ENCODE measurements at places on chromosomes 12 and 14. TPM values are rescaled to one million over a fixed set of nuclear protein-coding genes. Genes with fewer than 3 reads are reported as not detected.
A peak's percentile ranks its signal among the peaks of the same experiment; 100 is the strongest.

DNA sequence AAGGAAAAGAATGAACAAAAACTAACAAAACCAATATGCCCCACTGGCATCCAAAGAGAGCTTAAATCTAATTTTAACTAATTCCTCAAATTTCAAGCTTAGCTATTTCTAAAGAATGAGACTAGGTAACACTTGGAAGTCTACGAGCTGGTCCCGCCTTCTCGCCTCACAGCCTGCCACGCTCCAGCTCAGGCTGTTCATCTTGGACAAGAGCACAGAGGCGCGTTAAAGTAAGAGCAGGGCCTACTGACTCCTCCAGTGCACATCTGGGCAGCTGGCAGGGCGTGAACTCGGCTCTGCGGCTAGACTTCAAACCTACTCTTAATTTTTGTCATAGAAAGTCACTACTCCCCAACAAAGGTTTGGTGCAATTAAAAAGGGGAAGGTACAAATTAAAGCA is 64.6 kb downstream of the DICER1 start:
- DNase-seq: no peak

DNA sequence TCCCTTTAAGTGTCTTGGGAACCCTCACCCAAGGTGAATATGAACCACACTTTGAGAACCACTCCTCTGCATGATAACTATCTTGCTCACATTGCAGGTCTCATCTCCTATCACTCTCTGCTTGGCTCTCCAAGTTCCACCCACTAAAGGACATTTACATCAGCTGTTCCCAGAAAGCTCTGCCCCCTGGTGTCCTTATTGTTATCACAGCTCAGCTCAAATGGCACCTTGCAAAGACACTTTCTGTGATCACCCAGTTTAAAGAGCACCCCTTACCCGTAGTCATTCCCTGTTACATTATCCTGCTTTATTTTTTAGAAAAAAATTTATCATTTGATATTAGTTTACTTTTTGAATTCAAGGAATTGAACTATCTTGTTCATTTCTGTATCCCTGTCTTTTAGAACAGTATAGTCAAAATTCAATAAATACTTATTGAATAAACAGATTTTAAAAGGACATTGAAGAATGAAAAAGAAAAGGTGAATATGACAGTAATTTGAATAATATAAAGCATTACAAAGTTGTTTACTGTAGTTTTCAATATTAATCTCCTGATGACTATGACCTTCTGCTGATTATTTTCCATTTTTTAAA is 20.5 kb upstream of the GUCY2C start:
- peak; percentile 76 for DNase-seq

DNA sequence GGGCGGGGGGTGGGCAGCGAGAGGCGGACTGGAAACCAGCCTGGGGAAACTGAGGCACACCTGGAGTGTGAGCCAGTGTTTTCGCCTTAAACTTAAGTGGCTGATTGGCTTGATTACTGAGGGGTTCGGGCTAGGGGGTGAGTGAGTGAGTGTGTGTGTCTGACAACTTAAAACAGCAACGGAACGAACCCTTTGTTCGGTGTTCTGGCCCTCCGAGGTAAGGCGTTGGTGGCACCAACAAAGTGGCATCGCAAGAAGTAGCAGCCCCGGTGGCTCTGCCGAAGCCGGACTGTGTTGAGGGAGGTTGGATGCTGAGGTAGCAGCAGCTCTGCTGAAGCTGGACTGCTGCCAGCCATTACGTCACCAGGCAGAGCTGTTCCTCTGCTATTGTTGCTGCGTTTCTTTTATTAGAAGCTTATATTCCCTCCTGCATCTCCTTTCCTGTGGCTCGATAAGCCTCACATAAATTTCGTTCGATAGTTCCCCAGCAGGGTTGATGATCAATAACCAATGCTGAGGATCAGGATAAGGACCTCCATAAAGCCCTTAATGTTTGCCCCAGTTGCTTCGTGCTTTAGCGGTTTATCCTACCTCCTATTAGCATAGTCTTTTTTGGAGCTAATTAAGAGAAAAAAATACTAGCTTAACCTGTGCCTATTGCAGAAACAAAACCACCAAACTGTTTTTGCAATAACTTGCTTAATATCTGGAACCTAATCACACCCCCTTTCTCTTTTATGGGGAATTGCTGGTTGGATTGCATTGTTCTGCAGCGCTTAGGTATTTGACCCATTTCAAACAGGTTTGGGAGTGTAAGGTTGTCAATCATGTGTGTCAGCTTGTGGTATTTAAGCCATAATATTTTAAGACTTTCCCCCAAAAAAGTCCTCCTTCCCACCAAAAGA is 1.3 kb downstream of the GPR137C start:
- DNase-seq: peak; percentile 62

DNA sequence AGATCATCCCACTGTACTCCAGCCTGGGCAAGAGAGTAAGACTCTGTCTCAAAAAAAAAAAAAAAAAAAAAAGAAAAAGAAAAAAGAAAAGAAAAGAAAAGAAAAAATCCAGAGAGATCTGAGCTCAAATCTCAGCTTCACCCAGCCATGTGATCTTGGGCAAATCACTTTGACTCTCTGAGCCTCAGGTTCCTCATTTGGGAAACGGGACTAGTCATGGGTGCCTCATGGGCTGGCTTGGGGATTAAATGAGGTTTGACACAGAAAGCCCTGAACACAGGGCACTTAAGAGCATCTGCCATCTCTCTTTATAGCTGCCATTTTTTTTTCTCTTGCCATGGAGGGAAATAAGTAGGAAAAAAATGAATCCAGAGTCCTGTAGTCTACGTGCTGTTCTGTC is 86.2 kb upstream of the MYL2 start:
- DNase-seq: no peak

DNA sequence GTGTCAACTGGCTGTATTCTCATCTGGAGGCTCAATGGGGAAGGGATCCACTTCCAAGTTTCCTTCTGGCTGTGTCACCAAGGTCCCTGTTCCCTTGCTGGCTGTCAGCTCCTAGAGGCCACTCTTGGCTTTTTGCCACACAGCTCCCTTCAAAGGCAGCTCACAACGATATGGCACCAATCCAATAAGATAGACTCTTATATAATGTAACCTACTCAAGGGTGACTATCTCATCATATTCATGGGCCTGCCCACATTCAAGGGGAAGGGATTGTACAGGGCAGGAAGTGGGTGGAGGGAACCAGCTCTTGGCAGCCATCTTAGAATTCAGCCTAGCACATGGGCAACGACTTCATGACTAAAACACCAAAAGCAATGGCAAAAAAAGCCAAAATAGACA is 98.7 kb upstream of the PLXNC1 start:
- DNase-seq: no peak

- no peak for DNase-seq
Measured at GRCh38 chr14:54632452-54632851, 65.5 kb downstream of the SAMD4A start.

GRCh38 chr14:70033116-70033515 is 153.9 kb downstream of the SMOC1 start:
- DNase-seq: no peak

GRCh38 chr12:99004799-99005466 is 359.8 kb downstream of the APAF1 start:
- no peak for DNase-seq

DNA sequence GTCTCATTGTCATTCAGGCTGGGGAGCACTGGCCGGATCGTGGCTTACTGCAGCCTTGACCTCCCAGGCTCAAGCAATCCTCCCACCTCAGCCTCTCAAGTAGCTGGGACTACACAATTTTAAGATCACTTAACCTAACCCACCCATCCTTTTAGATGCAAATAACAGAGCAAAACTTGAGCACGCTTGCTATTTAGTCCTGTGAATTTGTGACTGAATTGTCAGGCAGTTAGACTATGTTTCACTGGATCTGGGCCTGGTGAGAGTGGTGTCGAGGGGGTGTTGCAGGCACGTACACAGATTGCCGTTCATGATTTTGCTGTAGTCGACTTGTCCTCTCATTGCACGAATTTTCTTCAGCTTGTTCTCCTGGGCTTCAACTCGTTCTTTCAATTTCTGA is 38.2 kb downstream of the ZFYVE21 start:
- no peak for DNase-seq

- DNase-seq: no peak
Measured at GRCh38 chr12:13463189-13463588, 266.7 kb downstream of the EMP1 start.

DNA sequence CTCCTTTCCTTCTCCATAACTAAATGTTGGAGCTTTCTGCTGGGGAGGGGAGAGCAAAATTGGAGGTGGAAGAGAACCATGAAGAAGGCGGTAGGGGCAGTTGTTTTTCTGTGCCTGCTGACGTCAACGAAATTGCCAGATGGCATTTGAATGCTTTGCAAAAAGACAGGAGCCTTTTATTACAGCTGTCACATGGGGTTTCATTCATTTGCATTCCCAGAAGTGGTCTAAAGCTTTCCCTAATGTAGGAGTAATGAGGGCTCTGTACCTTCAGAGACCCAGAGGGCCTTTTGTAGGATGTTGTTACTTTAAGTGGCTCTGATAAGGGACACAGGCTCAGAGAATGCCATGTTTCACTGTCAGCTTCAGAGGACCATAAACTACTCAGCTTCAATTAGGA is 107.1 kb upstream of the SLCO1C1 start:
- DNase-seq: peak; percentile 99

- no peak for DNase-seq
Measured at GRCh38 chr12:76020281-76020680, 11.3 kb downstream of the PHLDA1 start.

- peak; percentile 60 for DNase-seq
Measured at GRCh38 chr14:79418649-79419415, 792.5 kb downstream of the DIO2 start.

A2ML1 gene
- 0.32 TPM for total RNA-seq

REM2 gene
- total RNA-seq: not detected

FAM90A1 gene
- total RNA-seq: not detected

CHURC1 gene
- total RNA-seq: 53.4 TPM

CEBPE gene
- not detected for total RNA-seq

SRGAP1 gene
- 20.7 TPM for total RNA-seq

IAPP gene
- not detected for total RNA-seq

AQP6 gene
- not detected for total RNA-seq

MED13L gene
- total RNA-seq: 58.4 TPM

ZNF664 gene
- 74.1 TPM for total RNA-seq
